ENCODE measurements at places on chromosomes 1 and 21.

GRCh38 chr1:67642629-67643028 lies 42.4 kb upstream of the GADD45A start:
- peak; percentile 23 for DNase-seq

DNA sequence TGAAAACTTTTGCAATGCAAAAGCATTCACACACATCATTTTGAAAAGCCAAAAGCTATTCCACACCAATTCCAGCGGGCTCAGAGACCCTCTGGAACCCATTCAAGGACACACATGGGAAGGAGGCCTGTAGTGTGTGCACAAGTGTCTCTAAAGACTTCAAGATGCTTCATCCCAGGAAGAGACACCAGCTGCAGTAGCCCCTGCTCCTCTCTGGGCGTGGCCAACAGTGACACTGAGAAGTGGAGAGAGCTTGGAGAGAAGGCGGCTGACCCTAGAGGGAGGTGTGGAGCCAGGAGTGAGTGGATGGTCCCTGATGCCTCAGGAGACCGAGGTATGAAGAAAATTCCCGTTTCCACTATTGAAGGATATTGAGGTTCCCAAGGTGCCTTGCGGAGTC lies 14.9 kb upstream of the TNNI1 start:
- DNase-seq = no peak

DNA sequence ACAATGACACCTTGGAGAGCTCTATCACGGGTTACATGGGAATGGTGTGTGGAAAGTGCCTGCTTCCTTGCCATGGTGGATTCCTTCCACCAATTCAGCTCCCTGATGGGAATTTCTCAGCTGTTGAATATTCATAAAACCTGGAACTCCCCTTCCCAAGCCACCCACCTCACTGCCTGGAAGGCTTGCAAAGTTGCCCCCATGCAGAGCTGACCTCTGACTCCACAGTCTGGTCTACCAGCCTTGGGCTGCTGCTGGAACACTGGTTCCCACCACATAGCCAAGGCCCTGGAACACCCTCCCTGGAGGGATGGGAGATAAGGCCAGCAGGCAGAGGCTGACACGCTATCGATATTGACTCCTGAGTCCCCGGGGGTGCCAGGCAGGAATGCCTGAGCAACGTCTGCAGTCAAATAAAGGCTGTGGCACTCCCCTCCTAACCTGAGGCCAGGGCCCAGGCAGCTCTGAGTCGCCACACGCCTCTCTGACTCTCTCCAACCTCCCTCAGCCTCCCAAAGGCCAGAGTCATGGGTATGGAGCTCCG lies 8.8 kb downstream of the CCDC24 start:
- DNase-seq = no peak

DNA sequence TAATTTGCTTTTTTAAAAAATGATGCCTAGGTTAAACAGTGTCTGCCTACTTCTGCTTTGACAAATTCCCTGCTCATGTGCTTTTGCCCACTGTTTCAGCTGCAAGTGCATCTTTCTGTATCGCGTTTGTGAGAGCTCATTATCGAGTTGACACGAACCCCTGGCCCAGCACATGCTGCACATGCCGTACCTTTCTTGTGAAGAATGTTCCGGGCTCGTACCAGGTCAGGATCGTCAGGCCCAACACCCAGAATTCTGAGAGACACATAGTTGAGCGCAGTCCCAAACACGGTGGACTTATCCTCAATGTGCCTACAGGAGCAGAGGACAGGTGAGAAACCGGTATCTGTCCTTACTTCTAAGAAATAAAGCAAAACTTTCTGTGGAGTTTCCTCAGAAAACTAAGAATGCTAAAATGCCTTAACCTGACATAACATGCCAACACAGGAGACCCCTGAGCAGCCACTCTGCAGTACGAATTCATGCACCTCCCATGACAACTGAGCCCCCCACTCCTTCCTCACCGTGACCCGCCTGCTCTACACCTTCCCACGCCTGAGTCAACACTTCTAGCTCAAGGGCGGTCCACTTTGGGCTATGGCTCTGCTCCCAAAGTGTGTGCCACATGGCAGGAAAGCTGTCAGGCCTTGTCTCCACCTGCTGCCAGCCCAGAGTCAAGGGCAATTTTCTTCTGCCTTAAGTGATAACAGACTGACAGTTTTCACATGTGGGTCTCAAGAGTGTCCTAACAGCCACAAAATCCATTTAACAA lies 6.7 kb downstream of the LSS start:
- no peak for DNase-seq

GRCh38 chr1:226813671-226814591 lies 56.5 kb upstream of the PSEN2 start:
- no peak for DNase-seq

DNA sequence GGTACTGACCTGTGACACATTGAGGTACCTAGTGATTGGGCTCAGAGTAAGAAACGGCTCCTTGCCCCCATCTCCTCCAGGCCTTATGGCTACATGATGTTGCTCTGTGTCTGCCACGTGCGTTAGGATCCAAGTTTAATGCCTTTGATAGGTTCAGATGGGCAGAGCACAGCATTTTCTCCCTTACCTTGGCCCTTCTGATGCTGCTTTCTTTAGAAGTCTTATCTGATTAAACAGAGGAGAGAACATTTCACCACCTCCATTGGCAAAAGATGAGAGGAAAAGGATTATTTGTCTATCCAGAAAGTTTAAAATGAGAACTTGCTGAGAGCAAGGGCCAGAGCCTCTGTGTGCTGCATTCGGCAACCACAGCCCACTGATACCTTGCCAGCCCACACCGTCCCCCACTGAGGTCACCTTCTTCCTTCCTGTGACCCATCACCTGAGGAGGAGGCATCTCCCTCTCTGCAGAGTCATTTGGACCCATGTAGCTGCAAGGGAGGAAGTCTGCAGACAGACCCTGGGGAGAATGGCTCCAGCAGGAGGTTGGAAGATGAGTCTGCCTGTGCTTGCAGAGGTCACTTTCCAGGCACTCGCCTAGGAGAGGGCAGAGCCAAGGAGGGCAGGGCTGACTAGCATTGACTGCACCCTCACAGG lies 16.7 kb downstream of the SHISA4 start:
- DNase-seq = no peak

DNA sequence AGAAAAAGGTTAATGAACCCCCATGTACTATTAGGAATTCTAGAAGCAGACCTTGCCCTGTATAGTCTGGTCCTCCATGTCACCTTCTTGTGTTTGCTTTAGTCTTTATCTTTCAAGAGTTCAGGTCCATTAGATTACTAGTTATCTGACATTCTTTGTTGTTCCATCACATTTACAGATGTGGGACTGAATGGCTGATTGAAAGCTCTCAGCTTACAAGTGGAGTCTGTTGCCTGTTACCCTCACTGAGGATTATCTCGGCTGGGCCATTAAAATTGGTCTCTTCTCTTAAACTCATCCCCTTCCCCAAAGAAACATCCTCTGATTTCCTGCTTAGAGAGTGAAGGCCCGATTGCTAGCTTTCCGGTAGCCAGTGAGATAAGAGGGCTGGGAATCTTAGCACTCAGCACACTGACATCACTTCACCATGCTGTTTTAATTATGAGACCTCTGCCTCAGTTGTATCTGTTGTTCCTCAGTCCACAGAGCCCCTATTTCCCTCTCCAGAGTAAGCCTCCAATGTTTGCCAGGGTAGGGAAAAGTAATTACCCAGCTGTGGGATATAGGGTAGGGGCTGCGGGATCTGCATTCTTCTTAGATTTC lies 76.8 kb downstream of the LPGAT1 start:
- DNase-seq = no peak

- no peak for DNase-seq
Measured at GRCh38 chr1:168966636-168967035, 139.9 kb upstream of the ATP1B1 start.

DNA sequence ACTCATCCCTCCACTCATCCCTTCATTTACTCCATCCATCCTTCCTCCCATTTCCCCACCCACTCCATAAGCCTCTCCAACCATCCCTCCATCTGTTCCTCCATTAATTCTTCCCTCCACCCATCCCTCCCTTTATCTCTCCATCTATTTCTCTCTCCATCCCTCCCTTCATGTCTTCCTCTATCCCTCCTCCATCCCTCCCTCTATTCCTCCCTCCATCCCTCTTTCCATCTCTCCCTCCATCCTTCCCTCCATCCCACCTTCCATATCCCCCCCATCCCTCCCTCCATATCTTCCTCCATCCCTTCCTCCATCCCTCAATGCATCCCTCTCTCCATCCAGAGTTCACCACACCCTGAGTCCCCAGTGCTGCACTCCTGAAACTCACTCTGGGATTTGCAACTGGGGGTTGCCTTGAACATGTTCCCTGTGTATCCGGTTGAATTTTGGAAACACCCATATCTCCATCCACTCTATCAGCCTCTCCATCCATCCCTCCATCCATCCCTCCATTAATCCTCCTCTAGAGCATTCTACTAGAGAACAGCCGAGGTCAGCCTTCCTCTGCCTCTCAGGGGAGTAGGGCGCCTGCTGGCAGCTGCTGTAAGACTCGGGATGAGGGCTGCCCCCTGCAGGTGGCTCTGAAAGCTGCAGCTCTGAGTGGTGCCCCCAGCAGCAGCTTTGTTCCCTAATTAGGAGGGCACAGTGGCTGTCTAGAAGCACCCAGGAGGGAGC lies 39.4 kb downstream of the ABCG1 start:
- peak; percentile 14 for DNase-seq

GRCh38 chr1:93021539-93022134 lies 57.4 kb upstream of the MTF2 start:
- peak; percentile 50 for DNase-seq

DNA sequence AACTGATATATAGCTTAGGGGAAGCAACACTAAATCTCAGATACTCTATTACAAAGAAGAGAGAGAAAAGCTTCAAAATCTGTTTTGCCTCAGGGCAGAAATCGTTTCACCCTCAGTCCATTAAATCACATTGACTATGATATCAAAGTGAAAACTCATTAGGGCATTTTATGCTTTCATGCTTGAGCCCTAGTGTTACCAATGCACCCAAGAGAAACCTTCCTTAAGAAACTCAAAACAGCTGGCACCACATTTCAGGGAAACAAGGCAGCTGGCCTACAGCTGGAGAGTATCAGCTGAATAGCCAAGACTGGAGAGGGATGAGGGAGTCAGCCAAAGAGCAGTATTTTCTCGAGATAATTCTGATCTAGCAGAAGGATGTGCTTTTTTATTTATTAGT lies 14.9 kb downstream of the COLGALT2 start:
- DNase-seq = peak; percentile 83

- DNase-seq = no peak
Measured at GRCh38 chr1:17207540-17207939, 2.6 kb downstream of the PADI1 start.

DNA sequence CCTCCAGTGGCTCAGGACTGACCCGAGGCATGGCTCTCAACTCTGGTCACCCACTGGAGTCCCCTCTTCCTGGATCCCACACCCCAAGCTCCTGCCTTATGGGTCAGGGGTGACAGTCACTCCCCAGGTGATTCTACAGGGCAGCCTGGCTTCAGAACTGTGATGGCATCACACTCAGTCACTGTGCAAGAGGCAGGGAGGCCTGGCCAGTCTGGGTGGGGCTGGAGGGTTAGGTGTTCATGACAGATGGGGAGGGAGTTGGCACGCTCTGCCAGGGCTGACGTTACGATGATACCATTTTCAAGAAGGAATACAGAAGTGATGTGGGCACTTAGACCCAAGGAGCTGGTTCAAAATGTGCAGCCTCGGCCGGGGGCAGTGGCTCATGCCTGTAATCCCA lies 25.2 kb upstream of the ABCG1 start:
- no peak for DNase-seq

- DNase-seq = no peak
Measured at GRCh38 chr1:93296555-93297154, 49.1 kb upstream of the DR1 start.

DNA sequence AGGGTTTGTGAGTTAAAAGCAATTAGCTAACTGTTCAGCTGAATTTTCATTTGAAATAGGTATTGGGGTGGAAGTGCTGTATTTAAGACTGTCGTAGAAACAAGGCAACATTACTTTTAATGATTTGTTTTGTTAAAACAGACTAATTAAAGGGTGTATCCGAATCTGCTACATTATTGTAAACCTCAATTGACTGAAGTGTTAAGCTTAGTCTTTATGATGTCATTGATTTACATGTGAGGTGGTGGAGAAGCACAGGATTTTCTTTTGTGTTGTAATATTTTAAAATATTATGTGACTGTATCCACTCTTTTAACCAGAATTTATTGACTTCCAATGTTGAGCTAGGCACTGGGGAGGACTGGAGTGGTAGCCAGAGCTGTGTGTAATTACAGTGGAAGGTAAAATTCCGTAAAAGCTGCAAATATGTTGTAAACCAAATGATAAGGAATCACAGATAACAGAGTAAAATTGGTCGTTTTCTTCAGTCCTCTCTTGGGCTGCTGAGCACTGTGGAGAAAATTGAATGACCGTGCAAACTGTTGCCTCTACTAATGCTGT lies 1.6 kb downstream of the HOOK1 start:
- no peak for DNase-seq

DNA sequence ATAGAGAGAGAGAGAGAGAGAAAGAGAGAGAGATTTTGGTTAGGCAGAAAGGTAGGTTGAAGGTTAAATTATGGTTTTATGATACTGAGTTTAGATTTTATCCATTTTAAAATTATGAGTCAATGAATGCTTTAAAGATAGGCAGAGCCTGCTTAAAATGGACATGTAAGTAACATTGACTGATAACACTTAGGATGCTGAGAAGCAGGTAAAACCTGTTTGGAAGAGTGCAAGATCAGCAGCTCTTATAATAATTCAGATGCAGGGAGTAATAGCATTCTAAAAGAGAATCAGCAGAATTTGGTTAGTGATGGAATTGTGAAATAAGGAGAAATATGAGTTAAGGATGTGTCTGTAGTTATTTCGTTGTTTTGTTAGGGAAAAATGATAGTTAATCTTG lies 446.6 kb downstream of the PLA2G4A start:
- DNase-seq = no peak

DNA sequence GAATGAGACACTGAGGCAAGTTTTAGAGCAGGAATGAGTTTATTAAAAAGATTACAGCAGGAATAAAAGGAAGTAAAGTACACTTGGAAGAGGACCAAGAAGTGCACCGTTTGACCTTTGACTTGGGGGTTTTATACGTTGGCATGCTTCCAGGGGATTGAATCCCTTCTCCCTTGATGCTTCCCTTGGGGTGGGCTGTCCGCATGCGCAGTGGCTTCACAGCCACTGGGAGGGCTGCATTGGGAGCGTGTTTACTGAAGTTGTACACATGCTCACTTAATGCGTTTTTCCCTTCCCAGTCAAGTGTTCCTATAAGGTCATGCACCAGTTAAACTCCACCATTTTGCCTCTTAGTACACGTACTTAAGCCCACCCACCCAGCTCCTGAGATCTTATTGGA lies 72.4 kb upstream of the MARK1 start:
- DNase-seq = no peak

GRCh38 chr21:32325706-32326105 lies 27.1 kb downstream of the MRAP start:
- DNase-seq = no peak

- no peak for DNase-seq
Measured at GRCh38 chr1:216983823-216984222, 260.6 kb upstream of the ESRRG start.

- DNase-seq = no peak
Measured at GRCh38 chr1:99131546-99131945, 126.9 kb upstream of the PLPPR5 start.

- peak; percentile 48 for DNase-seq
Measured at GRCh38 chr1:192974701-192975100, 84.5 kb downstream of the UCHL5 start.

- no peak for DNase-seq
Measured at GRCh38 chr1:160438317-160438918, 38.1 kb downstream of the VANGL2 start.
